ENCODE measurements at places on chromosomes 6 and 20.

DNA sequence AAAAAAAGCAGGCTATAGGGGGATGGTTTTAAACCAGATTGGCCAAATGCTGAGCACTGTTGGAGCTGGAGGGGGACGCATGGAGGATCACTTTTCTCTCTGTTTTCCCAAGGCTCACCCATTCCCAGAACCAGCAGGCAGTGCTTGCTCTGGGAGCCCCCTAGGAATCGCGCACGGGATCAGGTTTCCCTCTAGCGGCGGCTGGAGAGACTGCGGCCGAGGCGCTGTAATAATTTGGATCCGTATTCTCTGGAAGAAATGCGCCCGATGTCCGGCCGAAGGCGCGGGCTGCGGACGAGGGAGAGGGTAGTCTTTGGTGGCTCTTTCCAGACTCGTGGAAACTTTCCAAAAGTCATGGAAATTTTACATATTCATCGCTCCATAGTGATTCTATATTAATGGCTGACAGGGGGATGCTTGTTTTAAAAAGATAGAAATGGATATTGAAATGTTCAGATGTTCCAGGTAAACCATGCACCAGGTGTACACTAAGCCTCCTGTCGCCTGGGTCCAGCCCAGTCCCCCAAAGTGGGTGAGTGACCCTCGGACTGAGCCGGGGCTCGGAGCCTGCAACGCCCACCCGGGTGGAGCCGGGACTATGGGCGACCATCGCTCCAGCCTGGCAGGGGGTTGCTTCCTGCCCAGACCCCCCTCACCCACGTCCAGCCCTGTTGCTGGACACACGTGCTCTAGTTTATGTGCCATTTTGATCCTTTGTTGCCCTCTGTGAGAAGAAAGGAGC, 78.7 kb upstream of the PHACTR3 start:
- no peak for DNase-seq

GRCh38 chr20:1702855-1703254, 45.3 kb upstream of the SIRPG start:
- no peak for DNase-seq

GRCh38 chr20:60269573-60270162, 311.4 kb downstream of the CDH26 start:
- DNase-seq: no peak

GRCh38 chr6:52176550-52176949, 9.6 kb upstream of the IL17A start:
- no peak for DNase-seq

- DNase-seq: no peak
Observed at GRCh38 chr20:31698803-31699718, 23.6 kb downstream of the BCL2L1 start.

DNA sequence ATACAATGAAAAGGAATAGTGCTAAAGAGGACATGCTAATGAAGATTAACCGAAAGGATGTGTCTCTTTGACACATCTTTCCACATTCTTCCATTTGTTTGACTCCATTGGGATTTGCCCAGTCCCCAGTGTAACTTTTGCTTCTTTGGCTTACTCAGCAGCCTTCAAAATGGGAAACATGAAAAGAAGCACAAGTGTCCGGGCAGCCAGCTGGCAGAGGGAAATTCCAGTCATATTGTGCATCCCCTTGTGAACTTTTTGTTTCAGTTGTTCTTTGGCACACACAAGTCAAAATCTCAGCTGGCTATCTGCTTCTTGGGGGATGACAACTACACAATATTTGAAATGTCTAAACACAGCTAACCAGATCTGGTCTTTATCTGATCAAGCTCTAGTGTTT, 157.4 kb downstream of the OGFRL1 start:
- no peak for DNase-seq

DNA sequence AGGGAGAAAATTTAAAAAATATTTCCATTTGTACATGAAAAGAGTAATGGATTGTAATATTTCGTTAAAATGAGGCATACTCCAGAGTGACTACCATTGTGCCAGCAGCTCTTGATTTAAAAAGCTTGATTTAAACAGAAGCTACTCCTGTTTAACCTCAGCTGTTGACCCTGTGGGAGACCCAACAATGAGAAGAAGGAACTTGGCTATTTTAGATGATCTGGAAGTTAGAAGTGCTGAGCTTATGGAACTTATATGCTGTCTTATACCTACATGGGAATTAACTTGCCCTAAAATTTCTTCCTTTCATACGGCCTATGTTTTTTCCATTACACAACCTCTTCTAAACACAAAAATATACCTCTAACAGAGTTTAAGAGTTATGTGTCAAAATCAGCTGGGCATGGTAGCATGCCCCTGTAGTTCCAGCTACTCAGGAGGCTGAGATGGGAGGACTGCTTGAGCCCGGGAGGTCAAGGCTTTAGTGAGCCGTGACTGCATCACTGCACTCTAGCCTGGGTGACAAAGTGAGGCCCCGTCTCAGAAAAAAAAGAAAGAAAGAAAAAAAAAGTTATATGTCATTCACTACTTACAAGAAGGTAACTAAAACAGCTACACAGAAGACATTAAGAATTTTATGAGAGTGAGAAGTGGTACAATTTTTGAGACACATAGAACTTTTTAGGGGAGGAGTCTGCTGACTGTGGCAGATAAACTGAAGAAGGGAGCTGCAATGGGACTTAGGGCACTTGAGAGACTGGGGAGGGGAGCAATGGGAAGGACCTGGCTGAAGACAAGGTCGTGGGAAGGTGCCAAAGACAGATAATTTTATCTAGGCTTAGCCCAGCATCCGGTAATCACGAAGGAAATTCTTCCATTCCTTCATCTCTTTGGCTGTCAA, 139.9 kb downstream of the MYB start:
- DNase-seq: no peak

- DNase-seq: no peak
Observed at GRCh38 chr6:112906726-112907125, 559.6 kb downstream of the RFPL4B start.

GRCh38 chr6:16392010-16392409, 153.6 kb downstream of the GMPR start:
- DNase-seq: no peak

- DNase-seq: no peak
Observed at GRCh38 chr6:20678831-20679352, 144.6 kb downstream of the CDKAL1 start.

DNA sequence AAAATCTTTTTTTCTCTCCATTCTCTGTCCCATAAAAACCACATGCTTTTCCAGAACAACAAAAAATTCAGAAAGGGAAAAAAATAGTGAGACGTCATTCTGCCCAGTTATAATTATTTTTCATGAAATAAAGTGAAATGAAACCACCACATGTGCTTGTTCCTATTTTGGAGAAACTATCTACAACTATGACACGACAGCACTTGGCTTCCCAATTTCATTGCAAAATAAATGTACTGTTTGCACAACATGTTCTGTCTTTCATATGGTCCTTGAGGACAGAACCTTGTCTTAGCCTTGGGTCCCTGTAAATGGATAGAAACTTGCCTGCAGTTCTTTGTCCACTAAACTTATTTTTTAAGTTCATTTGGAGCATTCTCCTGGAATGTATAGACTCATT, 5.6 kb upstream of the MAN1A1 start:
- DNase-seq: no peak

DNA sequence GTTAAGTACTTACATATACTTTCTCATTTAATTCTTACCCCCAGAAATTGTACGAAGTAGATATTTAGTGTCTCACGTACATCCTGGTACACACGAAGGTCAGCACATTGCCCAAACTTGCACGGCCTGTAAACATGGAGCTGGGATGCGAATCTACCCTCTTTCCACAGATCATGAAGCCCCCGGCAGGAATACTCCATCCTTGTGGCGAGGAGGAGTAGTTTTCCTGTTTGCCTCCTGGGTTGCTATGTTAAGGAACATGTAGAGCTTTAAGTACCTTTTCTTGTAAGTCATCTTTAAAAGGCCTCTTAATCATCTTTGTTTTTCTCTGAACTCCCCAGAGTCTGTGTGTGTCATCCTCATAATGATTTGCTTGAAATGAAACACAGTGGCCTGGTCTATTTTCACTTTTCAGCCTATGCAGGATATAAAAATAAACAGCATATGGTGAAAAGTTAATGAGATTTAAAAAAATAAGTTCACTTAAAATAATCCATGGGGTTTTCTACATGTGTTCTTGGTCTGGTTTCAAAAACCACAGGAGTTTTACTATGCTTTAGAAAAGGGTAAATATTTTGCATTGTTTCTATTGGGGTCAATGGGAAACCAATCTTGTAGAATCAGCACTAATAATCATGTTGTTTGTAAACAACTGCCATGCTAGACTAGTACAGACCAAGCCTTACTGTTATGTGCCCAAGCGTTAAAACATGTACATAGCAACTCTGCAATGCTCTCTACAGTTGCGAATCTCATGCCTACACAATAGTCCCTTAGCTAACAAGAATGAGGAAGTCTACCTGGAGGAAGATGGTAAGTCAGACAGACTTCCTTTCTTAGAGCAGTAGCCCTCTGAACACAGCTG, 9.3 kb upstream of the ARID1B start:
- no peak for DNase-seq

- DNase-seq: no peak
Observed at GRCh38 chr20:57409672-57410397, 18.6 kb downstream of the RBM38 start.

GRCh38 chr6:35919085-35919826, 1.6 kb downstream of the SRPK1 start:
- no peak for DNase-seq

DNA sequence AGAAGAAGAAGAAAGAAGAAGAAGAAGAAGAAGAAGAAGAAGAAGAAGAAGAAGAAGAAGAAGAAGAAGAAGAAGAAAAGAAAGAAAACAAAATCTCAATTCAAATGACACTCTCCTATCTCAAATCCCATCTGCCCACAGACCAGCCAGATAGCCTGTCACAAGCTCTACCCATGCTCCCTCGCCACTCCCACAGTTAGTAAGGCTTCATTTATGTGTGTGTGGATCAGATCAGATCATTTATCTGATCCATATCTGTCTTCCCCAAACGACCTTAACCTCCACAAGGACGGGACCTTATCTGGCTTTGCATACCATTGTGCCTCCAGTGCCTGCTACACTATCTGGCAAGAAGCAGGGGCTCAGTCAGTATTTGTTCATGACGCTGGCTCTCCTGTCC, 81.9 kb upstream of the RREB1 start:
- no peak for DNase-seq

GRCh38 chr6:151422981-151423380, 28.9 kb downstream of the RMND1 start:
- DNase-seq: no peak
